Coronary artery (tissue), 2 donors: ENCODE measurements at places on chromosomes 13 and 19.

GRCh38 chr19:11931051-11931450 is 6.1 kb downstream of the ZNF700 start:
- DNase-seq = no peak

DNA sequence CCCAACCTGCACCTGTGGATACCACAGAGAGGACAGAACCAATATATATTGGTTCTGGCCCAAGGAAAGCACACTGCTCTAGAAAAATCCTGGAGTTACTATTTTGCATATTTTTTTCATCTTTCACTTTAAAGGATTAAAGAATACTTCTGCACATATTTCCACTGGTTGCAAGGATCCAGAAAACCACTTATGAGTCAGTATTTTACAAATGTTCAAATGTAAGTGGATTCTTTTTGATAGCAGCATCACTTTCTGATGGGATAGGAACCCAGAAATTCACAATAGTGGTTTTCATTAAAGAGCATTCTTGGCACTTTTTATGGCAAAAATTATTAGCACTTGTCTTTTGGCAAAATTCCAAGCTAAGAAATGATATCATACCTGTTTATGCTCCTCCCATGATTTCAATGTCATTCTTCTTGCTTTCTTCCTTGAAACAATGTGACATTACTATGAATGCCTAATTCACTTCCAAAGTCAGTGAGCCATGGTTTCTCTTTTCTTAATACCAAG is 38.2 kb downstream of the MZT1 start:
- DNase-seq = no peak

GRCh38 chr13:113275387-113275786 is 21.7 kb upstream of the LAMP1 start:
- no peak for DNase-seq

- peak; percentile 49 for DNase-seq
Observed at GRCh38 chr19:29485293-29485692, 40.5 kb upstream of the VSTM2B start.

- no peak for DNase-seq
Observed at GRCh38 chr13:33744589-33745369, 73.2 kb upstream of the RFC3 start.

DNA sequence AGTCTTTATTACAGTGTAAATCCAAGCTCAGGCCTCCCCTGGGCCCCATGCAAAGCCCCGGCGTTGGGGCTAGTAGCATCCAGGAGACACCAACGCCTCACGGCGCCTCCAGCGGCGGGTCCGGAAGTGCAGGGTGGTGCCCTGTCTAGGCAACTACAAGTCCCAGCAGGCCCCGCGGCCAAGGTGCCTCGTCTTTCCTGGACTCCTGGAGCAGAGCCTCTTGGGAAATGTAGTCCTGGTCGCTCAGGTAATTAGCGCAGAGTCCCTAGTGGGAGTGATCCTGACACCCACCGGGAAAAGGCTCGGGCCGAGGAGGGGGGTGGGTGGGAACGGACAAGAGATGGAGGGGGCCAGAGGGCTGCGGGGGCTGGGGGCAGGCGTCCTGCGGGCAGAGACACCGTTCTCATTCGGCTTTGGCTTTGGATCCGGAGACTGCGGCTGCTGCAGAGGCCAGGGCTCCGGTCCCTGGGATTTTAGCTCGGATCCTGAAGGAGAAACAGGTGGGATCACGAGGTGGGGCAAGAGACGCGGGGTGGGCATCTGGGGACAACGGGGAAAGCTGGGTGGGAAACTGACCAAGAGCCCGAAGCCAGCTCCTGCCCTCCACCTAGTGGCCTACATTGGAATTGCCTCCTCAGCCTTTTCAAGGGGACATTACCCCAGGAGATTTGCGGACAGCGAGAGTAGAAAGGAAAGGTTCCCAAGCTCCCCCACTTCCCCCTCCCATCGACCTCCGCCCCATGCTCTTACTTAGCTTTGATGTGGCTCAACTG is 11.4 kb downstream of the RTN2 start:
- DNase-seq = peak; percentile 97

GRCh38 chr13:44013758-44014291 is 134.1 kb downstream of the LACC1 start:
- DNase-seq = no peak

- no peak for DNase-seq
Observed at GRCh38 chr13:76651286-76651685, 234.9 kb downstream of the KCTD12 start.

DNA sequence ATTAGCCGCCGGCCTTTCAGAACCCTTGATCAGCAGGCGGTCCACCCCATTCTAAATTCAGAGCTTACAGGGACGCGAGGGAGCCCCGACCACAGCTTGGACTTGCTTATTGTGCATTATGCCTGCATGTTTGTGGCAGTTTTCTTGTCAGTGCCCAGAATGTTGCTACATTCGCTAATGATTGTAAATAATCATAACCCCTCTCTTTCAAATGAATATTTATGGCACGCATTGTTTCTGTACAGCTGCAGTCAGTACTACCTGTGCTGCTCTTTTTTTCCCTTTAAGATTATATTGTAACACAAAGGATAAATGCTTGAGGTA is 321 bp upstream of the VPS36 start:
- no peak for DNase-seq

- DNase-seq = no peak
Observed at GRCh38 chr13:21616880-21617279, 12.9 kb upstream of the MICU2 start.

DNA sequence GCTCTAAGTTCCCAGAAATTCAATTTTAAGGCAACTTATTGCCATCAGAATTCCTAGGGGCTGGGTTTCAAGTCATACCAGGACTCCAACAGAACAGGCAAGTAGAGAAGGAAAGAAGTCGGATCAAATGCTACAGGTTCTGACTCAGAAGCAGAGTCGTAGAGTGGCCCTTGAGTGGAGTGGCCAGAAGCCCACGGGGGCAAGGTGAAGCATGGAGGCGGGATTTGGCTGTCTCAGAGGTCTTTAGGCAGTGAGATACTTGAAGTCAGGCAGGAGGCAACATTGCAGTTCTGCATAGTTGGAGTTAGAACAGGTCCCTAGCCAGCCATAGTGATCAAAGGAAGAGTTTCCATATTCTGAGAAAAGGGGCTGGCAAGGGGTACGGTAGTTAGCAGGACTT is 111.6 kb downstream of the NHLRC3 start:
- DNase-seq = no peak

DNA sequence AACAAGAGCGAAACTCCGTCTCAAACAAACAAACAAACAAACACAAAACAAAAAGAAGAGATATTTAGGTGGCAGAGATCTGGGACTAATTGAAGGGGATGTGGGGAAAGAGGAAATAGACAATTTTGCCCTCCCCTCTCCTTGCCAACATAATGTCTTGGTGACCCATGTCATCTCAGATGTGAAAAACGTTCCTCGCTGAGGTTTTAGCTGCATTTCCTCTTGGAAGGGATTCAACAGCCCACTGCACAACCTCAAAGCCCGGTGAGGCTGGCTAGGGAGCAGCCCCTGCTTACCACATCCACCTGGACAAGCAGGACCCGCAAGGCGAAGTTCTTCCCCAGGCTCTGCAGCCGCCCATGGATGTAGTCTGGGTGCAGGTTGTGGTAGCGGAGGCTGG is 4.9 kb downstream of the ERCC1 start:
- DNase-seq = no peak

DNA sequence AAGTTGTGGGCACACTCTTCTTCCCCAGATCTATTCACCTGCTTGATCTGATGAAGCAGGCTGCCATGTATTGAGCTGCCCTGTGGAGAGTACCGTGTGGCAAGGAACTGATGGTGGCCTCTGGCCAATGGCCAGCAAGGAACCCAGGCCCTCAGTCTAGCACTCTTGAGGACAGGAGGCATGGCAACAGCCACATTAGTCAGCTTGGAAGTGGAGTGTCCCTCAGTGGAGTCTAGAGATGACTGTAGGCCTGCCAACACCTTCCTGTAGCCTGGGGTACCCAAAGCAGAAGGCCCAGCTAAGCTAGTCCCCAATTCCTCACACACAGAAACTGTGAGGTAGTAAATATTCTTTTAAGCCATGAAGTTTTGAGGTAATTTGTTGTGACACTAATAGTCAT is 412.5 kb downstream of the DACH1 start:
- DNase-seq = no peak

DNA sequence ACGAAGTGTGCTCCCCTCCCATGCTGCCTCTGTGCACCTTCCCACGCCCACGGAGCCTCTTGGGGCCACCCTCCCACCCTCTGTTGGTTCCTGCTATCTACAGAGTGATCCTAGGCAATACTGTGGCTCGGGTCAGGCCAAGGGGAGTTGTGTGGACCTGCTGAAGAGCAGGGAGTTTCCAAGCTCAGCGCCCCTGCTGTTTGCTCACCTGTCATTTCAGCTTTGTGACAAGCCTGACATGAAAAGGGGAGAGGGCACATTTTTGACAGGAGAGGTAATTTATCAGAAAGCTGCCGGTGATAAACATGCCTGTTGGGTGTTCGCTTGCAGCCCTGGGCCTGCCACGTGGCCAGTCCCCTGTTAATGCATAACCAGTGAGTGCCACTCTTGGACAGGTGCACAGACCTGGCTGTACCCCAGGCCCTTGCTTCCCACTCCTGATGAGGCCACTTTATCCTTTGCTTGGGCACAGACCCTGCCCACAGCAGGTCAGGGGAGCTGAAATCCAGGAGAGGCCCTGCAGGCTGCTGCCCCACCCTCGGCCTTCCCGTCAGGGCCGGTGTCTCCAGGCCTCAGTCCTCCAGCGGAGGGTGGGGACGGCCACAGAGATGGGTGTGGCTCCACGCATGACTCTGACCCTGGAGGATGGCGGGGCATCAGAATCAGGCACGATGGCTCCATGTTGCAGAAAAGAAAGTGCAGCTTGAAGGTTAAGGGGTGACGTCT is 201.5 kb upstream of the GPR12 start:
- DNase-seq = no peak

- DNase-seq = peak; percentile 91
Observed at GRCh38 chr19:42280815-42281145, 11.7 kb downstream of the CIC start.

DNA sequence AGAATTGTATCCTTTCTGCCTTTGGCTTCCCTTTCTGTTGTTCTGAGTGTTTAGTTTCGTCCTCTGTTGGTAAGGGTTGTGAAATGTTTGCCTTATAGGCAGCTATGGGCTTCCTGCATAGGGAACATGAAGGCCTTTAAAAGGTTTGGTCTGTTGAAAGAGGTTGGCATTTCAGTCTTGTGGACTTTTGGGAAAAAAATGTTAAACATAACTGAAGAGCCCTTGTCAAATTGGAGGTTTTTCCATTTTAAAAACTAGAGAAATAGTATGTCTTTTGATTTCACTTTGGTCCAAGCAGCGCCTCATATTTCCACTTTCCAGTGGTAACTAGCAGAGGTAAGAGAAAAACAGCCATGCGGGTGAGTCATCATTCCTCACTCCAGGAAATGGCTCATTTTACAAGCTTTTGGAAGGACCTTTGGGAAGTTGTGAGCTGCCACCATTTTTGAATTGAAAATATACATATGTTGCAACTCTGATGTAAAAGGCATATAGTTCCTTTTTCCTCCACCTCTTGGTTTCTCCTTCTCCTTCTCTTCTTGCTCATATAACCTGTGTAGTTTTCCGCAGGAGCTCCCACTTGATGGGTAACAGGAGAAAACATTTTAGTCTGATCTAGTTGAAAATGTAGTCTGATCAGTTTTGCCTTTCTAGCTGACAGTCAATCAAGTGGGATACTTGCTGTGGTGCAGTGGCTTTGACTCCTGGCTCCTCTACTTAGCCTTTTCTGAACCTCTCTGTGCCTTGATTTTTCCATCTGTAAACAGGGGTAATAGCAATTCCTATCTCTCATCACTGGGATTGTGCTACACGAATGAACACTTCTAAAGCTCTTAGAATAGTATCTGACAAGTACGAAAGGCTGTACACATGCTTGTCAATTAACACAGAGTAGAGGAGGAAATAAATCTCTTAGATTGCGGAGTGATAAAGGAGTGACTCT is 23.0 kb downstream of the GPC6 start:
- DNase-seq = no peak

DNA sequence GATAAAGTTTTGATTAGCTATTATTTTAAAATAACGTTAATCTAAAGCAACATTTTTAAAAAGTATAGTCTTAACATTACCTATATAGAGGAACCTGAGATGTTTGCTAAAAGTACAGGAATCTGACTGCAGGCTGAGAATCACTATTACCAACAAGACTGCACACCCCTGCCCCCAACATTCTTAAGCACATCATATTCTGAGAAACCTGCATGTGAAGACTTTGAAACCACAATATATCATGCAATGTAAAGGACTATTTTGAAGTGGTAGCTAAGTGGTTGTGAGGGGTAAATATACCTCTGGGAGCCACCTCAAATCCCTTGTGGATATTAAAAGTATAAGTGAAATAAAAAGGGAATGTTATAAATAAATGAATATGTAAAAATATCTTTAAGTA is 119.0 kb upstream of the KLF12 start:
- no peak for DNase-seq

DNA sequence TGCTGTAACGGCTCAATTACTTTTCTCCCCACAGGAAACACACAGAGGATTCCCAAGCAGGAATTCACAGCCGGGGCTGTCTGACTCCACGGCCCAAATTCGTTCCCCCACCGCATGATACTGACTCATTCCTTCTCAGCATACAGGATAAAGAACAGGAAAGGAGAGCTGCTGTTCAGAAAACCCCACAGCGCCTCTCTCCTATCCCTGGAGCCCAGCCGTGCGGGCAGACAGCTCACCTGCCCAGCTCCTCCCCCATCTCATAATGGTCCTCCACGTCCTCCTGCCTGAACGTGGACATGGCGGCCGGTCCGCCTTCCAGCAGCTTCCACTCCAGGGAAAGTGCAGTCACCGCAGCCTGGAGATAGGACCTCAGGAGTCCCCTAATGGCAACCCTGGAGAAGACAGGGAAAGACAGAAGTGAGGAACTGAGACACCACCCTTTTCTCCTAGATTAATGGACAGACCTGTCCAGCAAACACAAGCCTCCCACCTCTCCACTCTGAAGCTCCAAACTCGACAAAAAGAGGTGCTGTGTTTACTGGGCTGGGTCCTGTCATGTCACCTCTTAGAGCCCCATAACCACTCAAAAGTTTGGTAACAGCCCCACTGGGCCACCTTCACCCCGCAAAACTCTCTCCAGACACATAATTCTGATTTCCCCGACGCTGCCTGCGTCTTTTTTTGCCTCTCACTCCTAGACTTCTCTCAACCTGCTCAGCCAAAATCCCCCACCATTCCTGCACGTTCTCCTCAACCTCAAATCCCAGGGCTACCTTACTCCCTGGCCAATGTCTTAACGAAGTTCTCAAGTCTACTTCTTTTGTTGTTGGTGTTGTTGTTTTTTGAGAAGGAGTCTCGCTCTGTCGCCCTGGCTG is 1.2 kb downstream of the DAPK3 start:
- DNase-seq = no peak

GRCh38 chr19:32404213-32404932 is 1.2 kb upstream of the DPY19L3 start:
- no peak for DNase-seq

GRCh38 chr19:47663911-47664771 is 49.1 kb upstream of the EHD2 start:
- peak; percentile 89 for DNase-seq
